ENCODE measurements at places on chromosomes 7 and 10.

DNA sequence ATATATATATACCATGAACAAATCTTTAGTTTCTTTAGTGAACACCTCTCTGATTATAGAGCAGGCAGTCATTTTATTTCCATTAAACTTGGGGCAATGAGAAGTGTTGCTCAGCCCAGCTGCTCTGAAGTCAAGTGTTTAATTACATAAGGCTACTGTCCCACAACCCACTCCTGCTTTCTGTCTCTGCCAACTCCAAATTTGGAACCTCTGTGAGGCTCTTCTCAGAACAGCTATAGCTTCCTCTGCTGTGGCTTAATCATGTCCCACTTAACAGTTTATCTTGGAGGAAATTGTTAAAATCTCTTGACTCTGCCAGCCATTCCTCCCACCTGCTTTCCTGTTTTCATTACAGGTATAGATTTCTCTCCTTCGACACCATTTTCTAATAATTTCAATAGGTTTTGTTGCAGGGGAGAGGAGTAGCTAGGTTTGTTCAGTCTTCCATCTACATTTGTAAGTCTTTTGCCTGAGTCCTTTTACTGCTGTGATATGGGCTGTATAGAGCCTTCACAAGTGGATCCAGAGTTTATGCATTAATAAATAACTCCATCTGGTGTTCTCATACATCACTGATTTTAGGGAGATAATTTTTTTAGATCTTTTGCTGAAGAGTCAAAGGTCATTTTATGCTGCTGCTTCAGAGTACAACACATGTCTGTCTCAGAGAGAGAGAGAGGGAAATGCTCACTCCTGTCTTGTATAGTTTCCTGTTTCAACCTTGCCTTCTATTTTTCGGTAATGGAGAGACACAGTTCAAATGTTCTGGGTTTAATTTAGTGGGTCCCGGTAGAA lies 170.4 kb downstream of the WNT2 start:
- no peak overlapping the region for H3K27ac ChIP-seq
- DNase-seq, result no peak
- no peaks in the 10 kb centered on the region for H3K27me3 ChIP-seq
- H3K4me3 ChIP-seq, result no peak overlapping the region
- H3K4me1 ChIP-seq, result no peaks in the 10 kb centered on the region

GRCh38 chr10:63757067-63757466 lies 235.9 kb downstream of the REEP3 start:
- no peak overlapping the region for H3K27ac ChIP-seq
- peaks cover 3% of the 10 kb centered on the region for H3K27me3 ChIP-seq
- H3K4me1 ChIP-seq, result no peaks in the 10 kb centered on the region
- H3K36me3 ChIP-seq, result no peaks in the 10 kb centered on the region
- H3K4me3 ChIP-seq, result no peak overlapping the region

DNA sequence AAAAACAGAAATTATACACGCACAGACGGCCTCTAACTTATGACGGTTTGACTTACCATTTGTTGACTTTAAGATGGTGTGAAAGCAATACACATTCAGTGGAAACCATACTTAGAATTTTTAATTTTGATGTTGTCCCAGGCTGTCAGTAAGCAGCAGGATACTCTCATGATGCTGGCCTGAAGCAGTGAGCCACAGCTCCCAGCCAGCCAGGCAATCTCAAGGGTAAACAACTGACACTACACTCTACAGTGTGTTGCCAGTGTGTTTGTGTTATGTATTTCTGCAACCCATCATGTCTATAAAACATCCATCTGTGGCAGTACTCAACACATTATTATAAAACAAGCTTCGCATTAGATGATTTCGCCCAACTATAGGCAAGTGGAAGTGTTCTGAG lies 747.5 kb downstream of the NRG3 start:
- no peaks in the 10 kb centered on the region for H3K4me1 ChIP-seq
- H3K27ac ChIP-seq, result no peak overlapping the region
- H3K4me3 ChIP-seq, result no peak overlapping the region
- no peak for DNase-seq
- H3K27me3 ChIP-seq, result no peaks in the 10 kb centered on the region

- H3K27me3 ChIP-seq, result peaks cover 9% of the 10 kb centered on the region
- peak overlapping the region; percentile 87 for H3K4me3 ChIP-seq
- no peak for DNase-seq
- no peaks in the 10 kb centered on the region for H3K36me3 ChIP-seq
- H3K27ac ChIP-seq, result peak overlapping the region; percentile 67
These were observed 743 bp downstream of the MKI67 start for GRCh38 chr10:128125416-128125943.

GRCh38 chr7:4883372-4884144 lies at the start of gene RADIL:
RADIL (minus strand) TSS chr7:4883716; CDS start chr7:4878139, 5,577 bp downstream.
- peak; percentile 66 for DNase-seq
- peaks cover 13% of the 10 kb centered on the region for H3K27me3 ChIP-seq
- H3K4me1 ChIP-seq, result peaks cover 6% of the 10 kb centered on the region
- H3K36me3 ChIP-seq, result no peaks in the 10 kb centered on the region

- H3K4me1 ChIP-seq, result peaks cover 3% of the 10 kb centered on the region
- H3K4me3 ChIP-seq, result no peak overlapping the region
- no peaks in the 10 kb centered on the region for H3K36me3 ChIP-seq
- peak; percentile 24 for DNase-seq
These were observed 48.7 kb downstream of the GPR141 start for GRCh38 chr7:37732253-37732652.

DNA sequence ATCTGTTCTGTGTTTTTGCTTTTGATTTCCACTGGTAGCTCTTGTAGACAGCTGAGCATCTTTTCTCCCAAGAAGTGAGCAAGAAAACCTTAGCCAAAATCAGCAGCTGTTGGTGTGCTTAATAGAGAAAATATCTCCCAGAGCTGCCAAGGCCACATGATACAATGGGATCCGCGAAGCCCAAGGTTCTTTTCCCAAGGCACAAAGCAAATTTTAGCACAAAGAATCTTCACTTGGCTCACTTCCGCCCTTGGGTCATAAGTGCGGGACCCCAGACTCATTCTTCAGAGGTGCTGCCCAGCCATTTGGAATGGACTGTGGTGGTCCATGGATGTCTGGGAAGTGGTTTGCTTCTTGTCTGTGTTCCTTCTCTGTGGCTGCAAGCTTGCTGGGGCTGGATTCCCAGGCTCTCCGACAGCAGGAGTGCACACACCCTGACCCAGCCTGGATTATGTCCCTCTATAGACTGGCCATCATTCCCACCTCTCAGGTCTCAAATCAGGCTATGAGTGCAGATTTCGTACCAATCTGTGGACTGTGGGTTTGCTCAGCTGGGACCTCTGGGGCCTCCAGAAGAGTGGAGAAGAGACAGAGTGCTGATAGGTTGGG lies 93.0 kb upstream of the TMEM72 start:
- H3K27me3 ChIP-seq, result peaks cover 5% of the 10 kb centered on the region
- no peak for DNase-seq

DNA sequence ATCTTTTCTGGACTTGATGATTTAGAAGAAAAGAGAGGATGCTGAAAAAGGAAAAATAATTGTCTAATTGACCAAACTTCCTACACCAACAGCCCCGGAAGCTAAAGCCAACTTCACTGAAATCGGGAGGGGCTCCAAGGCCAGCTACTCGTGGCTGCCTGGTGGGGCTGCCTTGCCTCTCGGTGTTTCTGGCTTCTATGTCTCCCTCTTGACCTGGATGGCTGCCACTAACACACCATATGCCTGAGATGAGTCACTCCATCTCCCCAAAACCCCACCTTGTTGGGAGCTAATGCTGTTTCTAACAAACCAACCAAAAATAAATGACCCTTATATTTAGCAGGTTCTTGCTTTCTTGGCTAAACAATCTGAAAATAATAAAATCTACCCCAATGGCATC lies 87.6 kb upstream of the AFAP1L2 start:
- H3K36me3 ChIP-seq, result peaks cover 12% of the 10 kb centered on the region
- no peak for DNase-seq
- H3K27ac ChIP-seq, result no peak overlapping the region
- no peak overlapping the region for H3K4me3 ChIP-seq
- H3K4me1 ChIP-seq, result peaks cover 30% of the 10 kb centered on the region
- no peaks in the 10 kb centered on the region for H3K27me3 ChIP-seq

GRCh38 chr7:132480534-132480933 lies 95.7 kb downstream of the PLXNA4 start:
- no peak overlapping the region for H3K4me3 ChIP-seq
- no peak overlapping the region for H3K27ac ChIP-seq
- H3K36me3 ChIP-seq, result no peaks in the 10 kb centered on the region
- H3K4me1 ChIP-seq, result no peaks in the 10 kb centered on the region
- peaks cover 7% of the 10 kb centered on the region for H3K27me3 ChIP-seq

DNA sequence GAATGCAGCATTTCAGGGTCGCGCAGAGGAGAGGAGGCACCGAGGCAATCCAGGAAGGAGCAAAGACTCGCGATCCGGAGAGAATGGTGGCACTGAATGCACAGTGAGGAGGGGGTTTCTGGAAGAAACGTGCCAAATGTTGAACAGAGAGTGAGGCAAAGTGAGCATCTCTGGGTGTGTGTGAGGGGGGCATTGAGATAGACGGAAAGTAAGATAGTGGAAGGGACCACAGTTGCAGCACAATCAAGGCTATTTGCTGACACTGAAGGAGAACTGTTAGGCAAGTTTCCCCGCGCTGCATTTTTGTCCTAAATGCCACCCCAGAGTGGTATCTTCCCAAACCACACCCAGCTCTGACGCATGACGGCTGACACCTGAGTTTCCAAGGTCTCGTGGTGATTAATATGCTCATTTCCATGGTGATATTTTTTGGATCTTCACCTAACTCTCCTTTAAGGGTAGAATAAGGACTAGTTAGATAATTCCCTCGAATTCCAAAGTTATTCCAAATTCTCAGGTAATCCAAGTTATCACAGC lies 14.4 kb upstream of the ADO start:
- no peaks in the 10 kb centered on the region for H3K4me1 ChIP-seq
- H3K27ac ChIP-seq, result no peak overlapping the region
- no peak for DNase-seq
- H3K4me3 ChIP-seq, result no peak overlapping the region

DNA sequence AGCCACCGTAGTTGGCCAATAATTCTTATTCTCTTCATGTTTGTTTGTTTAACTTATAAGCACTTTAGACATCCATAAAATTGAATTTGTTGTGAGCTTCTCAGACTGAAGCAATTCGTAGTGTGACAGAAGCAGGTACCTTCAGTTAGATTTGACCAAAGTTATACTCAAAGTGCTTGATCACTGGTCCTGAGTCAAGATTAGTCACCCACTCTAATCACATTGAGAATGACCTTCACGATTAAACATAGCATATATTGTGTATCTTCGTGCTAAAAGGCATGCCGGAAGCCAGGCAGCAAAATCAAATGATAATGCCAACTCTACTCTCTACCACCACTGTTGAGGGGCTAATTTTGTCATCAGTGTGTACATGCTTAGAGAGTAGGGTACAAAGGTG lies 763.7 kb upstream of the MBL2 start:
- H3K27me3 ChIP-seq, result no peaks in the 10 kb centered on the region
- no peak for DNase-seq
- no peak overlapping the region for H3K27ac ChIP-seq
- no peak overlapping the region for H3K4me3 ChIP-seq
- no peaks in the 10 kb centered on the region for H3K36me3 ChIP-seq

- H3K4me3 ChIP-seq, result no peak overlapping the region
- no peaks in the 10 kb centered on the region for H3K27me3 ChIP-seq
- peaks cover 15% of the 10 kb centered on the region for H3K36me3 ChIP-seq
- no peaks in the 10 kb centered on the region for H3K4me1 ChIP-seq
- no peak for DNase-seq
These were observed 20.0 kb downstream of the CUBN start for GRCh38 chr10:17109475-17110207.

Measured in memory B cell (primary cell).